A172 (cell line): ENCODE measurements at places on chromosomes 3 and 15. TPM values are rescaled to one million over a fixed set of nuclear protein-coding genes. Genes with fewer than 3 reads are reported as not detected.
A peak's percentile ranks its signal among the peaks of the same experiment; 100 is the strongest.

CTXN2 gene
- total RNA-seq, result 0.05 TPM in 1 of 2 replicates, not detected in the other

PDZRN3 gene
- not detected in 2 replicates for total RNA-seq

- peak; percentile 100 for DNase-seq
Observed at GRCh38 chr3:197394464-197395321, 96.3 kb upstream of the DLG1 start.

LRRIQ4 gene
- not detected in 2 replicates for total RNA-seq

OR5K2 gene
- not detected in 2 replicates for total RNA-seq

- no peak for DNase-seq
Observed at GRCh38 chr3:71066356-71066755, 517.2 kb downstream of the FOXP1 start.

DNA sequence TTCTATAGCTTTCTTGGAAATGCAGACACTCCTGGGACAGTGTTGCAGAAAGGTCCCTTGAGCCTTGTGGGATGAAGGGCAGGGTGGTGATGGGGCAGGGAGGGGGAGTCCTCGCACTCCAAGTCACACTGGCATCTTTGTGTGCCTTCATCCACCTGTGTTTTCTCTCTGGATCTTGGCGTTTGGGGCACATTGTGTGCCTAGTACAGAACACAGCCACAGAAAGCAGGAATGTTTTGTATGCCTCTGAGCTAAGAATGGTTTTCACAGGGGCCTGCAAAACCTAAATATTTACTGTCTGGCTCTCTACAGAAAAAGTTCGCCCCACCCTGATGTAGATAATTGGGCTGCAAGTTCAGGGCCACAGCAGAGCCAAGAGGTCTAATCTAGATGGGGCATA is 5.7 kb downstream of the MYZAP start:
- no peak for DNase-seq

DNA sequence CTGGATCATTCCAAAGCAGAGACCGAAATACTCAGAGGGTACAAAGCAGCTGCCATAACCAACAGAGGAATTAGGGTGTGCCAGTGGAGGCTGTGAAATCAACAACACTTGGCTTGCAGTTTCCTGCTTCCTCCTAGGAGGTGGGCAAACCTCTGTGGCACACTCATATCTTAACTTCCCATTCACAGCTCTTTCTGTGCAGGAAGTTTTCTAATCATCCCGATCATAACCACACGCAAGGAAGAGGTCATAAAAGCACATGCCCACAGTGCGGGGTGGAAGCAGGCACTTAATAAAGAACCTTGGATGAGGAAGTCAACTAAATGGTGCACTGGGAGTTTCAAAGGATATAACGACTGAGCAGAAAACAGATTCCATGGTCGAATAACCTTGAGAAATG is 5.1 kb downstream of the SCAMP2 start:
- no peak for DNase-seq

GRCh38 chr15:72398648-72399047 is 543 bp downstream of the TMEM202 start:
- DNase-seq, result no peak

DNA sequence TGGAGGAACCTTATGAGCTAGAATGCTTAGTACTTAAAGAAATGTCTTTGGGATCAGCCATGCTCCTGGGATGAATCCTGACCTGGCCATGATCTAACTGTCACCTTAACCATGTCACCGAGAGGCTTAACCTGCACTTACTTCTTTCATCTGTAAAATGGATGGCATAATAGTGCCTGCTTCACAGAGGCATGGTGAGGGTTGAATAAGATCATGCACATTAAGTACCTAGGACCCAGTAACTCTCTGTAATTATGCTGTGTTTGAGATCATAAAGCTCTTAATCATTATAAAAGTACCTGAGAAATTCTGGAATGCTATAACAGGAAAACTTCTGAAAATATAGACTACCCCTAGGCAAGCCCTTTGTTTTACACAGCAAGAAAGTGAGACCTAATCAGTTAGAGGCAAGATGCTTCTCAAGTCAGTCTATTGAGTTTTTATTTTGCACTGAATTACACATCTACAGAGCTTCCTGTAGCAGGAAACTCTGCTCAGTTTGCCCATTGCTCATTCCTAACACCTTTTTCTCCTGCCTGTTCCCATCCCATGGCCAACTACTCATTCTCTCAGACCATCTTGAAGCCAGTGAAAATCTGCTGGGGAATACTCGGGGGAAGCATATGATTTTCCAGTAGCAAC is 1015.5 kb upstream of the CFAP20DC start:
- DNase-seq, result no peak

DNA sequence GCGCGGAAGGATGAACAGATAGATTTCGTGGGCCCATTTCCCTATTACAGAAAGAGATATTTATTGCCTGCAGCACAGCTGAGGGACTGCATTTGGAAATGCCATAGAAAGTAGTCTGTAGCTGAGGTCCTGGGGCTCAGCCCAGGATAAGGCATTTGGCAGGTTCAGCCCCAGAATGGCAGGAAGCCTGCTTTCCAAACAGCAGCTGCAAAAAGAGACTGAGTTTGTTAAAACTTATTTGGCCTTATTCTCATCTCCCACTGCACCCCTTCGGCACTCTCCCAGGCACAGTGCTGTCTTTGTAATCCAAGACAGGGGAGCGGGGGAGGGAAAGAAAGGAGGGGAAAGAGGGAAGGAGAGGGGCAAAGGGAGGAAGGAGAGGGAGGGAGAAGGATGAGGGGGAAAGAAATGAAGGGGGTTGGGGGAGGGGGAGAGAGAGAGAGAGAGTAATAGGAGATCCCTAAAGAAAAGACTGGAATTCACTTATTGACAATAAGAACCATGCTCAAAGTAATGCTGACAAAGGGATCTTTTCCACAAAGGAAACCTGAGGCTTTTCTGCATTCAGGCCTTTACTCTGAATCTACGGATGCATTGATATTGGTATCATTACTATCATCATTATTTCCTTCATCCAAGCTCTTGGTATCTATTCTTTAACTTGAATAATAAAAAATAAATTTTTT is 94.0 kb upstream of the LRRN1 start:
- DNase-seq, result no peak

TGM5 gene
- total RNA-seq, result 0.14 TPM in 1 of 2 replicates, not detected in the other

DNA sequence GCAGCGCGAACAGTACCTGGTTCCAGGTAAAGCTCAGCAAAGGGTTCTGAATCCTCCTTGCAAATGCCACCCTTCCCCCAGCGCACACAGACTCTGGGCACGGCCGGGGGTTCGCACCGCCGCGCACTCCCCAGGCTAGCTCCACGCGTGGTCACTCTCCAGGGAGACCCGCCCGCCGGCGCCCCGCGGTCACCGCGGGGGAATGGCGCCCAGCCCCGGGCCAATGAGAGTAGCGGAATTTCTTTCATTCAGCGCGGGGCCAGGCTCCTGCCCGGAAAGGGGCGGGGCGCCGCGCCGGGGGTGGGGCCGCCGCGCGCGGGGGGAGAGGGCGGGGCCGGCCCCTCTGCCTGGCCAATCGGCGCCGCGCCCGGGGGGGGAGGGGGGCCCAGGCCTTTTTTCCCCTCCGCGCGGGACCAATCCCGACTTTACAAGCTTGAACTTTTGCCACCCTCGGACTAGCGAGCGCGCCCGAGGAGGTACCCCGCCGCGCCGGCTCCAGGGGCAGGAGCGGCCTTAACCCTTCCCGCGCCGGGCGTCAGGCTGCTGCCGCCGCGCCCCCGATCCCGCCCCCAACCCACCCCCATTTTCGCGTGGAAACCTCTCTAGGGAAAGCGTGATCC is 1.1 kb upstream of the SMAD6 start:
- DNase-seq, result peak; percentile 84

DNA sequence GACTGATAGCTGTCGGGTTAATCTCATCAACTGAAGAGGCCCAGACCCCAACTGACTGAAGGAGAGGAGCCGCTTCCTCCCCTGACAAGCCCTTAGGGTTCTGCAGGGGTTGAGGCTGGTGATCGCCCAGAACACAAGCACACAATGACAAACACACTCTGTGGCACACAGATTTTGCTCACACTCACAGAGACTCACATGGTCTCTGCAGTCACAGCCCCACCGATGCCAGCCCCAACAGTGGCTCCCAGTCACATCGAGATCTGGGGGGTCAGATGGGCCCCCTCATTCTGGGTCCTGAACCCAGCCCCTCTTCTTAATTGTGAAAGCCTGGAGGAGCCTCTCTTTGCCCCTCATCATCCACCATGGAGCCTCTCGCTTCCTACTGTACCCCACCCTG is 16.7 kb downstream of the PTH1R start:
- DNase-seq, result no peak
